ENCODE measurements at places on chromosomes 4 and X. TPM values are rescaled to one million over a fixed set of nuclear protein-coding genes. Genes with fewer than 3 reads are reported as not detected.

Gene PF4V1
- 1.9 TPM for total RNA-seq

Gene RTL9
- total RNA-seq, result under 0.01 TPM

Gene SPANXB1
- not detected for total RNA-seq

Gene AMTN
- total RNA-seq, result not detected

Gene HSFX1
- 0.94 TPM for total RNA-seq

Gene SHROOM3
- total RNA-seq, result 2.7 TPM

Gene MAGEA10
- total RNA-seq, result not detected

Gene GAGE2A
- not detected for total RNA-seq

Gene BEND4
- not detected for total RNA-seq
